ENCODE measurements at places on chromosomes 7 and 10.

DNA sequence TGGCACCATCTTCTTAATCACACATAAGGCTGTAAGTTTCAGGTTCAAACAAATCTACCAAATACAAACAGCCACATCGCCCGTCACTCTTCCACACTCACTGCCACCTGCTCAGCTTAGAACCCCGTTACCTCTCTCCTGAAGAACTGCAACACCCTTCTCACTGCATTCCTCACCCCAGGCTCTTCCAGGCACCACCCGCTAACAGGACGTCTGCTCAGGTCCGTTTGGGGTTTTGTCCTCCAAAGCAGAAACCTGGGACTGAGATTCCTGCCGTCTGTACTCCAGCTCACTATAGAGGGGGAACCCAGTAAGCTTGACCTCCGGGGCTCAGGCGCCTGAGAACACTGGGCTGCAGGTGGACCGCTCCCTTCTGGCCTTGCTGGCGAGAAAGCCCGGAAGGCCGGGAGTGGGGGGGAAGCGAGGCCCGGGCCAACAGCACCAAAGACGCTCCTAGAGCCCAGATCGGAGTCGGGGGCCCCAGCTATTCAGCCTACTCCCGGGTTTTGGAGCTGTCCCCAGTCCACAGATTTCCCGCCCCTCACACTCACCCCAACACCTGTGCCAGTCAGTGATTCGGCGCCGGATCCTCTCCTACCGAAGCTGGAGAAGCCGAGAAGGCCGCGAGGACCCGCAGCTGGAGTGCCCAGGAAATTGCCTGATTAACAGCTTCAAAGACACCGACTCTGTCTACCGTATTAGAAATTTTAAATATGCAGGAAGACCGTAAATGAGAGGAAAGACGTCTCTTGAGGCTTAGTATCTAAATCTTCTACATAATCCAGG is at the start of gene AP3M1:
Gene AP3M1 (minus strand): TSS at position 625 of the 786 bp plus-strand sequence. CDS start 12,449 bp downstream, outside the sequence.
- DNase-seq, result no peak

- no peak for DNase-seq
These were observed 18.3 kb upstream of the CPXM2 start for GRCh38 chr10:123909866-123910265.

GRCh38 chr7:141166926-141167325 is 93.1 kb downstream of the TMEM178B start:
- DNase-seq, result no peak

GRCh38 chr10:116237260-116237659 is 35.7 kb downstream of the GFRA1 start:
- no peak for DNase-seq

DNA sequence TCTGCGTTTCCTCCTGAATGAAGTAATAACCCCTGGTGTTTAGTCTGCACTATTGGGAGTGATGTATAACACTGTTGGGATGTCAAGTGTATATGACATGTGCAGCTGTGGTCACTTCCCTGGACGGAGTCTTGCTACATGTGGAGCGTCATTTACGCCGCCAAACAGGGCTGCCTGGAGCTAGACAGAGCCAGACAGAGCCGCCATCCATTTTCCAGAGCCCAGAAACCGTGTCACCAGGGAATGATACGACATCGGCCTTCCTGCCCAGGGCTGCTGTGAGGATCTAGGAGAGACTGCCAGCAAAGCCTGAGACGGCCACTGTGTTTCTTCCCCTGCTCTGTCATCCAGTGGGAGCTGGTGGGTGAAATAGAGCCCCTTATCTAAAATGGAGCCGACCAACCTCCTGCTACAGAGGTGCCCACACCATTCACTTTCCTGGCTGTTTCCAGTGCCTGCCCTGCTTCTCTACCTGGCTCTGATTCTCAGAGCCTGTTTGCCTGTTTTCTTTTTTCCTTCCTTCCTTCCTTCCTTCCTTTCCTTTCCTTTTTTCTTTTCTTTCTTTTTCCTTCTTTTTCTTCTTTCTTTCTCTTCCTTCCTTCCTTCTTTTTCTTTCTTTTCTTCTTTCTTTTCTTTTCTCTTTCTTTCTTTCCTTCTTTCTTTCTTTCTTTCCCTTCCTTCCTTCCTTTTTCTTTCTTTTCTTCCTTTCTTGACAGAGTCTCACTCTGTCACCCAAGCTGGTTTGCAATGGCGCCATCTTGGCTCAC is 13.3 kb upstream of the FGFR2 start:
- DNase-seq, result no peak

- no peak for DNase-seq
These were observed 52.7 kb upstream of the APBB1IP start for GRCh38 chr10:26385443-26385842.

GRCh38 chr10:78798976-78799730 is 269.6 kb upstream of the ZMIZ1 start:
- no peak for DNase-seq

GRCh38 chr10:32144817-32145688 is 88.8 kb upstream of the KIF5B start:
- no peak for DNase-seq

GRCh38 chr7:138982204-138982623 is 1.0 kb upstream of the KIAA1549 start:
- no peak for DNase-seq

GRCh38 chr10:28375399-28376354 is 72.8 kb upstream of the MPP7 start:
- DNase-seq, result no peak

- DNase-seq, result no peak
These were observed 244.4 kb upstream of the SLC26A5 start for GRCh38 chr7:103690242-103690974.

DNA sequence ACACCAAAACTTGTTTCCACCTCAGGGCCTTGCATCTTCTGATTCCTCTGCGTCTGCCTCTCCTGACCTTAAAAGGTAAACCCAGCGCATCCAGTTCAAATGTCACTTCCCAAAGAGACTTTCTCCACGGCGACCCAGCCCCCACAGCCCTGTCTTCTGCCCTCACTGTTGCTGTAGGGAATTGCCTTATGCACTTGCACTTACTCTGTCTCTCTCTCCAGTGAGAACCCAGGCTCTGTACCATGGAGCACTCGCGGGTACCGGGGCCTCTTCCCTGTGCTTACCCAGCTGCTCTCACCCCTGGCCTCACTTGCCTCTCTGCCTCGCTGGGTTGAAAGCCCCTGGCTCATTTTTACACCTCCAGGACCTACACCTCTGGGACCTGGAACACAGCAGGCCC is 48.4 kb downstream of the AOC1 start:
- no peak for DNase-seq

GRCh38 chr7:13044309-13044708 is 356.9 kb downstream of the ARL4A start:
- no peak for DNase-seq

- peak; percentile 55 for DNase-seq
These were observed 170.4 kb downstream of the SNX13 start for GRCh38 chr7:17769918-17770317.

GRCh38 chr10:2392145-2392812 is 655.0 kb upstream of the ADARB2 start:
- DNase-seq, result no peak

DNA sequence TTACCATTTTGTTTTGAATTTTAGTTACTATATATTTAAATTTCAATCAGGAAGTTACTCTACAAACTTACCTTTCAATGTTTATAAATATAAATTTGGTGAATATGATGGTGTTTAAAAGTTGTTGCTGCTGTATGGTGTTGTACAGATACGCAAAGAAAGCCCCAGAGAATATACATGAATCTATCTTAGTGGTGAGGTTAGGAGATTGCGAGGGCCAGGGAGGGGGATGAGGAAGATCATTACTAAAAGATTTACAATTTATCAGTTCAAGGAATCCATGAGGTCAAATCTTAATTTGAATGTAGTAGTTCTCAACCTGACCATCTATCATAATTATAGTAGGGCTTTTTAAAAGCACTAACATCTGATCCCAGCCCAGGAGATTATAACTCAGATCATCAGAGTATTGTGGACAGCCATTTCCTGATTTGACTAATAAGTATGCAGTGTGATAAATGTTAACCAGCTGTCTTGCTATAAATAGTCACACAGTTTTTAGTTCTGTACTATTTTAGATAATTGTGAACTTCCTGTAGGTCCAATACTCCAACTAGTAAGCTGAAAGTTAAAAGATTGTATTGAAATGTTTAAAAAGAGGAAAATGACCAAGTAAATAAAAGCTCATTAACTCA is 23.6 kb downstream of the FAM3C start:
- DNase-seq, result no peak

DNA sequence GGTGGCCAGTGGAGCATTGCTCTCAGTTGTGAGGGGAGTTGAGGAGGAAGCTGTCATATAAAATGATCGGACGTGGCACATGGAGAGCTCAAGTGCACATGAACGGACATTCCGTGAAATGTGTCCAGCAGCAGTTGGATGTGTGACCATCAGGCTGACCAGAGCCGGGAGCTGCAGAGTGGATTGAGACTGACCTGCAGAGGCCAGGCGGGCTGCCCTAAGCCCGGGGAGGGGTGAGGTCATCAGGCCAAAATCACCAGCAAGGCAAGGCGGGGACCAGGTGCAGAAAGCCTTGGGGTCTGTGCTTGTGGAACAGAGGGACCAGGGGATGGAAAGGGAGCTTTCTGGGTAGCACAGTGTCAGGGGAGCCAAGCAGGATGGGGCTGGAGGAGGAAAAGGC is 279.5 kb downstream of the CELF2 start:
- no peak for DNase-seq

DNA sequence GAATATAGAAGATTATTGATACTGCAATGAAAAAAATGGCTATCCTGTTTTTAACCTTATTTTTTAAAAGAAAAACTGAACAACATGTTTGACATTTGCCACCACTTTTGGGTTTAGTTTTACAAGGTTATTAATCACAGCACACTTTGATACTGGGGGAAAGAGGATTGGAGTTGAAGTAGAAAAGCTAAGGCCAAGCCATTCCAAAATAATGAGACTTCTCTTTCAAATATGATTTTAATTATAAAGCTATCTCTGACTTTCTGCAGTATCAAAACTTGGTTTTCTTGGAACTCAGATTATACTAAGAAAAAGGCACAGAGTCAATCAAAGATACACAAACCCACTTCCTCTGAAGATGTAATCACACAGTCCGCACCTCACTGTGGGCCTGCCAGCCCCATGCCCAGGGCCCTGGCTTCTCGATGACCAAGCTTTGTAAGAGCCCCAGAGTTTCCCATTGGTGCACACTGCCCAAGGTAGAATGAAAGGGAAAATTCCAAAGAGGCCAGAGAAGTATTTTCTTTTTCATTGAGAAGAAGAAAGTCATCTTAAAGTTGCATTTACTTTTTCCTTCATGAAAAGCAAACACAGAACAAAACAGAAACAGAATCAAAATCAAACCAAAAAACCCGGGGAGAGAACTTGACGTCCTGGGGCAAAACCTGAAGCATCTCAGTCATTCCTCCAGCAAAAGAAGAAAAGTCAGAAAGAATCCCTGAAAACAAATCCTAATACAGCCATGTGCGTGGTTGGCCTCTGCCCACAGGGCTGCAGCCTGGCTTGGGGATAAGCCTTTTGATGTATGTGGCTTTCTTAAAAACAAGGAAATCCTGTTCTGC is 187.7 kb upstream of the KLF6 start:
- no peak for DNase-seq
